Dorsolateral prefrontal cortex (tissue), 122 donors: ENCODE measurements at places on chromosomes 6 and 20. TPM values are rescaled to one million over a fixed set of nuclear protein-coding genes. Genes with fewer than 3 reads are reported as not detected.
A peak's percentile ranks its signal among the peaks of the same experiment; 100 is the strongest.

GRCh38 chr6:105573138-105573537 is 170.3 kb upstream of the PREP start:
- DNase-seq: no peak

DNA sequence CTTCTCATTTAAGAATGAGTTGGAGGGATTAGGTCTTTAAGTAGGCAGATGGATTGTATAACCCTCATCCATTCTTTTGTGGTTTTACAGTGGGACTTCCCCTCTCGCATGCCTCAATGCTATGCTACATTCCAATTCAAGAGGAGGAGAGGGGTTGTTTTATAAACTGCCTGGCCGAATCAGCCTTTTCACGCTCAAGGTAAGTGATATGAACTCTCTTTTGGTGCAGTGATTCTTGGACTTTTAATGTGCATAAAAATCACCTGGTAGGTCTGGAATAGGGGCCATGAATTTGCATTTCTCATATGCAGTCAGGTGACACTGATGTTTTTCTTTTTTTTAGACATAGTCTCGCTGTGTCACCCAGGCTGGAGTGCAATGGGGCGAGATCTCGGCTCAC is 10.8 kb downstream of the ASXL1 start:
- no peak for DNase-seq

- DNase-seq: no peak
Measured at GRCh38 chr20:1813101-1813529, 82.1 kb upstream of the SIRPA start.

- no peak for DNase-seq
Measured at GRCh38 chr6:101760843-101761621, 367.5 kb downstream of the GRIK2 start.

GRCh38 chr6:91241946-91242613 is 655.2 kb upstream of the MAP3K7 start:
- no peak for DNase-seq

- no peak for DNase-seq
Measured at GRCh38 chr6:110432285-110432900, 17.0 kb upstream of the DDO start.

DNA sequence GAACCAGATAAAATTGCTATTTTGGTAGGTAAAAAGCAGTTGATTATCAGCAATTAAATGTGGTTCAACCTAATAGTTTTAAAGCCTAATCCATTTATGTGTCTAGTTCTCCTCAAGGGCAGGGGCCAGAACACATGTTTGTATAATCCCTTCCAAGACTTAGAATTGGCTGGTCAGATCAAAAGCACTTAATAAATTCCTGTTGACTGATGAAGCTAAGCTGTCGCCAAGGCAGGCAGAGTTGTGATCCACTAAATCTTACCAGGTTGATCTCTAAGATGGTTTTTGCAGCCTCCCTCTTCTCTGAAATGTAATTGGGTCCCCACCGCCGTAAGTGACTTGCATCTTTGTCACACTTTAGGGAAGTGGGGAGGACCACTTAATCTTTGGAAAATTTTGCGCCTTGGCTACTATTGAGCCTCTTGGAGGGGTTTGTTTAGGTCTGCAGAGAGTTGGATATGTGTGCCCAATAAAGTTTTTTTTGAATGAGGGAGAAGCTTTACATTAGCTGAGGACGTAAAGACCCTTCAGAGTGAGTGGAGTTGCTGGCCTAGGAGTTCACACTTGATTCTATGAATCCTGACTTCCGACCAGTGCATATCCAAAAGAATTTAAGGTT is 65.9 kb downstream of the PHF20 start:
- no peak for DNase-seq

DNA sequence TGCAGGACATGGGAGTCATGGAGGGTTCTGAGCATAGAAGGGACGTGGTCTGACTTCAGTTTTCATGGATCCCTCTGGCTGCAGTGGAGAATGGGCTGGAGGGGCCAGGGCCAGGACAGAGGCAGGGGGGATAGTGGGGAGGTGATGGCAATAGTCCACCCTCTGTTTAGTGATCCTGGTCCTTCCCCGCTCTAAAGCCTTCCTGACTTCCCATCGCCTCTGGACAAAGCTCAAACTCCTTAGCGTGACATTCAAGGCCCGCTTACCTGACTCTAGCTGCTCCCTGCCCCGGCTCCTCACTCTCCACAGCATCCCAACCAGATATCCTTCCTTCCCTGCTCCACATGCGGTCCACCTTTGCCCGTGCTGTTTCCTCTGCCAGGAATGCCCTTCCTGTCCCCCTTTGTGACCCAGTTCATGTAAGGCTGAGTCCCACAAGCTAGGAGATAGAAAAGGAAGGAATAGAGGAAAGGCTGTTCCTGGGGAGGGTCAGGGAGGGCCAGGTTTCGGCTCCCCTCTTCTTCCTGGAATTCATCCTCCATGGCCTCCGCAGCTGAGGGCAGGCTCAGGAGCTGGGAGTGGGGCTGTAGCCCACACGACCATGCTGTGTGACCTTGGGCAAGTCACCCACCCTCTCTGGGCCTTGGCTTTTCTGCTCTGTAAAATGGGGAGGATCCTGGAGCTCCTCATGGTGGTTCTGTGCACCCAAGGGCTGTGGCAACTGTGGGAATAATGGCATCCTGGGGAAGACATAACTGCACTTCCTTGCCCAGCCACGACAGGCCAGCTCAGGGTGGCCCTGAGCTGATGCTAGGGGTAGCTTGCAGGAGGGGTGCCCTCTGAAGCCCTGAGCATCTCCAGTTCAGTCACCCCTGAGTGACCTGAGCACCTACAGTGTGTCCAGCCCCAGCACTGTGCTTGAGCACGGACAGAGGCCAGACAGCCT is 116.1 kb downstream of the CEBPB start:
- no peak for DNase-seq

DNA sequence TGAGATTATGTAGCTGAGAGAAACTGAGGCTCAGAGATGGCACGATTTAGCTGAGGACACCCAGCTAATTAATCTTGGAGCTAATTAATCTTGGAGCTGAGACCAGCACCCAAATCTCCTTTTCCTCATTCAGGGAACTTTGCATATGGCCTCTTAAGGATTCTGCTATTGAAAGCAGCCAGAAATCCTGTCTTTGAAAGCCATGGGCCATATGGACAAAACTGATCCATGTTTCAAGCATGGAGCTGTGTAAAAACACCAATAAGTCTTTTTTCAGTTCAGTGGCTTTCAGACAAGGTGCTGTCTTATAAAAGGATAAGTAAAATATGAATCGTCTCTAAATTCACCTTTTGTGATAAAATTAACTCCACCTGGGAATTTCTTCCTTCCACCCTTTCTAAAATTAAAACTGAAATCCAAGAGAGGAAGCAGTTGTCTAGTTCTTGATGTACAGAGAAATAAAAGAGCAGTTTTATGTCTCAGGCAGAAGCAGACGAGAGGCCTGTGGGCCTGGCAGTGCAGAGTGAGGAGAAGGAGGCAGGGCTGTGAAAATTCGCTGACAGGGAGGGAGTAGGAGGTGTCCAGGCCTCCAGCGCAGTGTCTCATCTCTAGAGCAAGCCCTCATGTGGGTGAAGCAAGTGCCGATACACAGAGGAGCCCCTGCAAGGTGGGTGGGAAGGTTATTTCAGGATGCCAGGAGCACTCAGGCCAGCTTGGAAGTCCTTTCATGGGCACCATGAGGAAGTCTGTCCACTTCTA is 266.9 kb downstream of the UST start:
- DNase-seq: peak; percentile 43

- no peak for DNase-seq
Measured at GRCh38 chr20:23115822-23116221, 29.7 kb upstream of the CD93 start.

DNA sequence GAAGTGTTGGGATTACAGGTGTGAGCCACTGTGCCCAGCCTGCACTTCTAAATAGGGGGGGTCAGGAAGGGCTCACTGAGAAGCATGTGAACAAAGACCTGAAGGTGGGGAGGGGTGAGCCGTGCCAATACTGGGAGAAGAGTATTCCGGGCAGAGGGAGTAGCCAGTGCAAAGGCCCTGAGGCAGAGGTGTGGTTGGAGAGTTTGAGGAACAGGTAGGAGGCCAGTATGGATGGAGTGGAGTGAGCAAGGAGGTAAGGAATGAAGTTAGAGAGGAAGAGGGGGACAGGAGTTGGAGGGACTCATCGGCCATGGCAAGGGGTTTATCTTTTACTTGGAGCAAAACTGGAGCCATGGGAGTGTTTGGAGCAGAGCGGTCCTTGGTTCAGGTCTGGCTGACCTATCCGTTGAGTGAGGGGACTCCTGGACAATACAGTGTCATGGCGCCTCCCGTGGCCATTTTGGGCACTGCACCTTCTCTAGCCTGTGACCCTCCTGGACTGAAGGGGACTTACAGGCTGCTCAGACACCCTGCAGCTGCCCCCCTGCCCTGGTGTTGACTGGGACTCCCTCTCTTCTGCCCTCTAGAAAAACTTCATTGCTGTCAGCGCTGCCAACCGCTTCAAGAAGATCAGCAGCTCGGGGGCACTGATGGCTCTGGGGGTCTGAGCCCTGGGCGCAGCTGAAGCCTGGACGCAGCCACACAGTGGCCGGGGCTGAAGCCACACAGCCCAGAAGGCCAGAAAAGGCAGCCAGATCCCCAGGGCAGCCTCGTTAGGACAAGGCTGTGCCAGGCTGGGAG is 12.1 kb downstream of the FOXS1 start:
- peak; percentile 53 for DNase-seq

DNA sequence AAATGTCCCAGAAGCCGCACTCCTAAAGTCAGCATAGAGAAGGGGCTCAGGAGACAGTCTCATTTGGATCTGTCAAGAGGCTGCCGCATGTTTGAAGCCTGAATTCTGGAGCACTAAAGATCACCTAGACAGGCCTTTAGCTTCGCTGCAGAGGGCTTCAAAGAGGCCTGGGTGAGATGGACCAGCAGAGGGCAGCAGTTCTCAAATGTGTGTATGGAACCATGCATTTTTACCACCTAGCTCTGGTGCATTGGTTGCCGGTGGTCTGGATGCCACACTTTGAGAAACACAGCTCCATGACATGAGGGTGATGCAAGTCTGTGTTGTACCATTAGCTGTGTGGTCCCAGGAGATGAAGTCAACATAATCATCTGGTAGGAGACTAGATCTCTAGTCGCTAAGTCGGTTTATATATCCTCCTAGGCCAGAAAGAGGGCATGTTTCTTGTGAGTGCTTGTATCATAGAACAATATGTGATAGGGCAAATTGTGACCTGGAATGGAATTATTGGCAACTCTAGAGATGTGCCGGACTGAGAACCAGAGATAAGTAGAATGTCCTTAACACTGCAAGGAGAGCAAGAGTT is 64.8 kb downstream of the KIAA0319 start:
- DNase-seq: peak; percentile 71

GRCh38 chr20:23379772-23380171 is 17.8 kb downstream of the GZF1 start:
- no peak for DNase-seq

DNA sequence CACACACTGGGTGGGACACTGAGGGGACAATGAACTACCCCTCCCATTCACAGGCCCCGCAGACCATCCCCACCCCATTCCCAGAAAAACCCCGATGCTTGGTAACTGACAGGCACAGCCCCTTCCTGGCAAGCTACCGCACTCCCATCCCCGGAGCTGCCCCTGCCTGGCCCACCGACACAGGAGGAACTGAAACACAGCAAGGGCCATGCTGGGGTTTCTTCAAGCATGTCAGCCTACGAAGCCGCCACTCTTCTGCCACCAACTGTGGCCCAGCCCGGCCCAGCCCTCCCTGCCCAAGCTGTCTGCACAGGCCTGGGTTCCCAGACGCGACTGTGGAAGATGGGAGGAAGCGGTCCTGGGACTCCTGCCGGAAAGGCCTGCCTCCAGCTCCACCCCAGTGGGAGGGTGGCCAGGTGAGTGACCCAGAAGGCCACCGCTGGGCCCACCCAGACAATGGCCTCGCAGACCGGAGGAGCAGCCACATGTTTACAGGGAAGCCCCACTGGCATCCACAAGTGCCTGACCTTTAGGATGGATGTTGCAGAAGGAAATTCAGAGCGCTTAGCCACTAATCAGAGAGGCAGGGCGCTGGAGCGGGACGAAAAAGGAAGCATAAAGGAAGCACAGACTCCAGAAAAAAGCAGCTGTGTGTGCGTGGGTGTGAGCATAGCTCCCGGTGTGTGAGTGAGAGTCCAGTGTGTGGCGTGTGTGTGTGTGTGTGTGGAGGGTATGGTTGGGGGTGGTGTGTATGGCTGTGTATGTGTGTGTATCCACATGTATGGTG is 91.6 kb downstream of the PRND start:
- no peak for DNase-seq

DNA sequence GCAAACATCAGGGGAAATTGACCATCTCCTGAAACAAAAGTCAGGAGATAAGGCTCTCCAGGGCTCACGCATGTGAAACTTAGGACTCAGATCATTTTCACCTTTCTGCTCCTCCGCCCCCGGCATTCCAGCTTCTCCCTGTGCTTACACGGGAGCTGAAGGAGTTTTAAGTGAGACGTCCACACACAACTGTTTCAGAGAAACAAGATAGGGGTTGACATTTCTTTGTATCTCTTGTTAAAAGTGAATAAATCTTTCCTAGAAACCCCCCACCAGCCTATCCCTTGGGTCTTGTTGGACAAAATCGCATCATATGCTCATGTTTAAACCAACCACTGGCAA is 46.1 kb downstream of the FAM50B start:
- DNase-seq: no peak

- DNase-seq: no peak
Measured at GRCh38 chr6:1762203-1762602, 152.5 kb downstream of the FOXC1 start.

- no peak for DNase-seq
Measured at GRCh38 chr6:38086346-38086745, 266.8 kb downstream of the ZFAND3 start.

DNA sequence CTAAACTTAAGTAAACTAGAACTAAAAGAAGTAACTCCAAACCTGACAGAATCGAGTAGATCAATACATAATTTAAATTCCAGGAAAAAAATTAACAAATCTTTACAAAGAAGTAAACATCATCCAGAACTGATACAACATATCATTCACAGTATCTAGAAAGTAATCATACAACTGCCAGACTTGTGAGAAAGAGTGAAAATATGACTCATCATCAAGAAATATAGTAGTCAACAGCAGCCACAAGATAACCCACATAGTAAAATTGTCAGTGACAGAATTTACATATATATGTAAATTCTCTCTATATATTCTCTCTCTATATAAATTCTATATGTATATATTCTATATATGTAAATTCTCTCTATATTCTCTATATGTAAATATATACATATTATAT is 242.8 kb upstream of the RGS17 start:
- DNase-seq: no peak

PCIF1 gene
- total RNA-seq: 36.4 TPM

CRISP3 gene
- total RNA-seq: not detected

CAP2 gene
- 76.3 TPM for total RNA-seq

MATN4 gene
- not detected for total RNA-seq

INSM1 gene
- total RNA-seq: 4.0 TPM

PXT1 gene
- 0.25 TPM for total RNA-seq

GLP1R gene
- total RNA-seq: 0.96 TPM

BCAS4 gene
- total RNA-seq: 29.6 TPM
